Fibroblast of skin of left quadriceps (primary cell): ENCODE measurements at places on chromosomes 12 and 14.

- DNase-seq = no peak
These were observed 11.9 kb downstream of the PLD4 start for GRCh38 chr14:104936361-104937155.

DNA sequence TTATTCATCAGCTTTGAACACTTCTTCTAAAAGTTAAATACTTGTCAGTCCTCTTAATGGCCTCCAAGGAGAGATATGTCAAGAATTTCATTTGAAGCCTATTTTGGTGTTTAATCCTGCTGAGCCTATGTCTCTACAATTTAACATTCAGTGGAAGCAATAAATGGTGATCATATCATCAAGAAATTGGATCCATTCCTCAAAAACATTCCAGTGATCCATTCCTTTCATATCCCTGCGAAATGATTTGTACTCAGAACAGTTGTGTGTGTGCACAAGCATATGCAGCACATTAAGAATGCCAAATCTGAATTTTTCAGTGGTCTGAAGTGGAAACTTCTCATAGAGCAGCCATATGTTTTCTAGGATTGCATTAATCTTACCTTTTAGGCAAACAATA is 373.7 kb upstream of the SYT1 start:
- peak; percentile 49 for DNase-seq

DNA sequence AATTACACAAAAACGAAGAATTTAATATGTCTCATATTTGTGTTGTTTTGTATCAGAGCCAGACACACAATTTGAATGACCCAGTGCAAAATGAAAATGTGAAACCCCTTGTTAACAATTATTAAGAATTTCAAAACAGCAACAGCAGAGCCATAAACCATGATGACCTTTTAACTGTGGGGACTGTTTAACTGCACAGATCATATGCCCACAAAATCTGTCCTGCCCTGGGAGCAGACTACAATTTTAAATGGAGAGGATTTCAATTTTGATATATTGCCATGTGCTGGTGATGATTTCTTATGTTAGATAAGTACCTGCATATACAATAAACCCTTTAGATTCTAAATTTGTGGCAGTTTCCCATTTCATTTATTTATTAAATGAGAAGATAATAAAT is 455.5 kb upstream of the MGAT4C start:
- no peak for DNase-seq

DNA sequence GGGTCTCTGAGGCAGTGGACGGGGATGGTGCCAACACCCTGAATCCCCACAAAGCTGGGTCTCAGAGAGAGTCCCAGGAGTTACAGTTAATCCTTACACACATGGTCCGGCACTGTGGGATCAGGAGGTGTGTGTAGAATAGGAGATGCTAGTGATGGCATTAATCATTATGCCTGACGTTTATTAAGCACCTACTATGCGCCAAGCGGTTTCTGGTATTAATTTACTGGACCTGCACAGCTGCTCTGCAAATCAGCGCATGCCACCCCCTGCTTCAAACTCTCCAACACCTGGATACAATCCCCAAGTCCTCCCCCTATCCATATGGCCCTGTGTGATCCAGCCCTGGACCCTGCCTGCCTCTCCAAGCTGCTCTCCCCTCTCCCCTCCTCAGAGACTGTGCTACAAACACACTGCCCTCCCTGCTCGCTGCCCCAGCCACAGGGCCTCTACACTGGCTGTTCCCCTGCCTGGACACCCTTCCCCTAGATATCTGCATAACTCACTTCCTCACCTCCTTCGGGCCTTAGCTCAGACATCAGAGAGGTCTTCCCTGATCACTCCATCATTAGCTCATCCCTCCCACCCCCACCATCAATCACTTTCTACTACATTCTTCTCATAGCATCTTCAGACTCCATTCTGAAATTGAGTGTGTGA is 86.0 kb downstream of the RFLNA start:
- no peak for DNase-seq

GRCh38 chr12:105933671-105934665 is 204.8 kb downstream of the NUAK1 start:
- DNase-seq = peak; percentile 90

DNA sequence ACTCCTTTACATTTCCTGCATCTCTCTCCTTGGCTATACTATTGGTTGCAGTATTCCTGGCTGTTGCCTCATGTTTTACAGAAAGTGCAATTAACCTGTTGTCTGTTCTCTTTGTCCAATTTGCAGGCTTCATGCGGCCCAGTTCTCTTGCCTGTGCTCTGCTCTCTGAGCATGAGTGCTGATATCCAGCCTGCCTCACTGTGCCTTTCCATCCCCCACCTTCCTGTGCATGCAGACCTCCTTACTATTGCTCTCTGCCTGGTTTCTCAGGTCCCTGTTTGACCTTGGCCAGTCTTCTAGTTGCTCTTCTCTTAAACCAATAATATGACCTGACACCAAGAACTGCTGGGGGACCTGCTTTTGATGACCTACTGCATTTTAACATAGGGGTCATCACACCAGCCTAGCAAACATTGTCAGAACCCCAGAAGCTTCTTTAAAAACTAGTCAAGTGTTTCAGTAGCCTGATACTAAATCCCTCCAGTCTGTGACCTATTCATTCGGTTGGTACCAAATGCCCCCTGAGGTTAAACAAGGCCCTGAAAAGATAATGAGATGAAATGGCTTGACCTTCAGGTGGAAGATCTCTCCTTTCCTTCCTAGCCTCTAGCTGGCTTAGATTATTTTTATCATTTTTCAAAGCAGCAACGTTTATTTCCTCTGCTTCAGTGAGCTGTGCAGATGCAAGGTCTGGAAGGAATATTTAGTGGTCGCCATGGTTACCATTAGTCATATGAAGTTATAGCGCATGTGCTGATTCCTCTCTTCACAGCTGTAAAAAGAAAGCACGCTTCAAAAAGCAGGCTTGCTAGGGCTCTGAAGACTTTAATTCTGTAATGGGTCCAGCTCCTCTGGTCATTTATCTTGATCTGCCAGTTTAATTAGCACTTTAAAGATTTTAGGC is 216.5 kb downstream of the PHLDA1 start:
- peak; percentile 87 for DNase-seq

GRCh38 chr14:22767323-22767589 is 768 bp downstream of the OXA1L start:
- DNase-seq = no peak

- peak; percentile 20 for DNase-seq
These were observed 42.2 kb upstream of the MANSC4 start for GRCh38 chr12:27822076-27822712.

DNA sequence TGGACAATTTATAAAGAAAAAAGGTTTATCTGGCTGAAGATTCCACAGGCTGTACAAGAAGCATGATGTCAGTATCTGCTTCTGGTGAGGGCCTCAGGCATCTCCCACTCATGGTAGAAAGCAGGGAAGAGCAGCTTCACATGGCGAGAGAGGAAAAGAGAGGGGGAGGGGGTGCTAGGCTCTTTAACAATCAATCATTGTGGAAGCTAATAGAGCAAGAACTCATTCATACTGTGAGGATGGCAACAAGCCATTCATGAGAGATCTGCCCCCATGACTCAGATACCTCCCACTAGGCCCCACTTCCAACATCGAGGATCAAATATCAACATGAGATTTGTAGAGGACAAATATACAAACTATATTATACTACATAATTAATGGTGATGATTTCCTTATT is 361.9 kb upstream of the FAR2 start:
- DNase-seq = no peak

DNA sequence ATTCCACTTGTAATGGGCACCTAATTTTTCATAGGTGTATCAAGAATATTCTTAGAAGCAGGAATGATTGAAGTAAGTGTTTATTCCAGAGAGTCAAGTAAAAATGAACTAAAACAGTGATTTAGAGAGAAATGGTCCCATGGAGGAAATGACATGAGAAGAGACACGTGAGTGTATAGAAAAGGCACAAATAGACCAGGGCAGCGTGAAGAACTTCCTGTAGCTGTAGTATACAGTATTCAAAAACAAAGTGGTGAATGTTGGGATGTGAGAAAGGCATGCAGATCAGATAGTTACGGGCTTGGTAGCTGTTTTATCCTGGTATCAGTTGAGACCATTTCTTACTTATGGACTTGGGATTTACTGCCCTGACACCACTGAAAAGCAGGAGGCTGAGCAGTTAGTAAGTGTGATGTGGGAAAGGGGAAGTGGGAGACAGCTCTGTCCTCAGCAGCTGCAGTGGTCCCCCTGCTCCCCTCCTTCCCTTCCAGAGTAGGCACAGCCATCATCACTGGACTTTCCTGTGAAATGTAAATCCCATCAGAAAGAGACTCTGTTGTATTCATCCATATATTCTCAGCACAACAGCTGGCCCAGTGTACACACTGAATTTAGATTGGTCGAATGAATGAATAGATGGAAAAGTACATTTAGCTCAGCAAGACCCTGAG is 16.8 kb upstream of the TESPA1 start:
- no peak for DNase-seq
